Brain (organoid and tissue), 16 donors: ENCODE measurements at places on chromosomes 7 and 10.

DNA sequence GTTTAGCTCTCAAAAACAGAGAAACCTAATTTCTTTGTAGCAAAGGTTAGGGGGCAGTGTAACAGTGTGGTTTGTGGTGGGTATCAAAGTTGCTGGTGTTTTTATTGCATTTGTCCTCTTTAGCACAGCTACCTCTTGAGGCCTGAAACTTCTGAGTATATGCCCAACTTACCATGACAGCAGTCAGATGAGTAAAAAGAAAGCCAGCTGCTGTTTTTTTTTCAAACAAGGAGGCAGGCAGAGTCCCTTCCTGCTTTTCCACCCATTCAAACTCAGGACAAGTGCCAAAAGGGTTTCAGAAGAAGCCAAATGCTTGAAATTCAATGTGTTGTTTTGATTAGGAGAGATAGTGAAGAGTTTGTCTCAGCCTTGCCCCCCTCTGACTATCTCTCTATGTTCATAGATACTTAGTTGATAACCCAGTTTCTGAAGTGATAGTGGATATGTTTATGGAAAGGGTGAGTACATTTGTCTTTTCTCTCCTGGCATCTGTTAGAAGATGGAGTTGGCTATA is 23.1 kb downstream of the GBF1 start:
- no peak for DNase-seq

DNA sequence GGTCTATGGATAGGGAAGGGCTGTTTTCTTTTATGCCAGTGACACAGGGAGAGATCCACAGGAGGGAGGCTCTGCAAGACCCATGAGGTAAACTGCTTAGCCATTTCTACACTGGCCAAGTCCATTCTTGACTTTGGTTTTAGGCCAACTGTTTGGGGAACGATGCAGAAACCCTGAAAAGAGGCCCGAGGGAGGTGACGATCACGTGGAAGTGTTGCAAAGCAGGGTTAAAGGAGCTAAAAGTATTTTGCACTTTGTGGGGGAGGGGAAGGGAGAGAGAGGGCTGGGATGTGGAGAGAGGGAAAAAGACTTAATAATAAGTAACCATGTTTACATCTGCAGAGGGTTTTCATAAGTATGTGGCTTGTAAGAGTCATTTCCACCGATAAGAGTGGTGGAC is 239.7 kb downstream of the EMX2 start:
- no peak for DNase-seq

DNA sequence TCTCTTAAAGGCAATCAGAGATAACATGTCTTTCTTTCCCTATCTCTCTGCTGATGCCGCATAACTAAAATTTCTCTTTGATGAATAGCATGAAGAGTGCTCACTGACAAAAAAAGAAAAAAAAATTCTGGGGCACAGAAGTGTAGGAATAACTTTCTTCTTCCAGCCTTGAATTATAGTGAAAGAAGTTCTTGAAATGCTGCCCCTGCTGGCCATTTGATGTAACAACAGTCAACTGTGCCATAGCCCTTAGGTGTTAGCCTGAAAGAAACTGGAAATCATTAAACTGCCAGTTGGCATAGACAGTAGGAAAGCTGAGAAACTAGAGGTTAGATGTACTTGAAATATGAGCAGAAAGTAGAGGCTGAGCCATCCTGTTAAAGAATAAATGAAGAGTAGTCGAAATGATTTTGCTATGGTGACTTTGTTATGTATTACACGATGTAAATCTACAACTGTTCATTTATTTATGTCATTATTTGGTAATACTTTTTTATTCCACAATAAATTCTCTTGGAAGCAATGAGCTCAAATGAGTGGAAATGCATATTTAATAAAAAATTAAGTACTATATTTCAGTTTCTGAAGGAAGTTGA is 48.3 kb upstream of the FAM171A1 start:
- DNase-seq: peak; percentile 64

GRCh38 chr10:52946486-52946885 is 173.9 kb upstream of the MBL2 start:
- no peak for DNase-seq

DNA sequence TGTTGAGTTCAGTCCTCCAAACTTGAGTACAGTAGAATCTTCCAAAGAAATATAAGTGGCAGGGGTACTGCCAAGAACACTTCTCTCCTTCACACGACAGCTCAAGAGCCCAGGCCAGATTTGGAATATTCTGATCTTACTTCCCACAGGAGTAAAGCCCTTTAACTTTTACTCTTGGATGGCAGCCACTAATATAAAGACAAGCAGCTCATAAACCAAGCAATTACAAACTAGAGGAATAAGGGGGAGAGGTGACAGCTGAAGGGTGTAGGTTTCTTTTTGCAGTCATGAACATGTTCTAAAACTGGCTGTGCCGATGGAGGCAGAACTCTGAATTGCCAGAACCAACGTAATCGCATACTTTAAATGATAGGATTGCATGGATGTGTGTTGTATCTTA is 74.8 kb downstream of the SVIL start:
- peak; percentile 28 for DNase-seq

- DNase-seq: no peak
These were observed 27.3 kb upstream of the KNDC1 start for GRCh38 chr10:133132473-133133291.

GRCh38 chr7:93866886-93867285 is 23.7 kb downstream of the TFPI2 start:
- DNase-seq: no peak

GRCh38 chr10:49009199-49009979 is 69.7 kb upstream of the LRRC18 start:
- DNase-seq: peak; percentile 96

DNA sequence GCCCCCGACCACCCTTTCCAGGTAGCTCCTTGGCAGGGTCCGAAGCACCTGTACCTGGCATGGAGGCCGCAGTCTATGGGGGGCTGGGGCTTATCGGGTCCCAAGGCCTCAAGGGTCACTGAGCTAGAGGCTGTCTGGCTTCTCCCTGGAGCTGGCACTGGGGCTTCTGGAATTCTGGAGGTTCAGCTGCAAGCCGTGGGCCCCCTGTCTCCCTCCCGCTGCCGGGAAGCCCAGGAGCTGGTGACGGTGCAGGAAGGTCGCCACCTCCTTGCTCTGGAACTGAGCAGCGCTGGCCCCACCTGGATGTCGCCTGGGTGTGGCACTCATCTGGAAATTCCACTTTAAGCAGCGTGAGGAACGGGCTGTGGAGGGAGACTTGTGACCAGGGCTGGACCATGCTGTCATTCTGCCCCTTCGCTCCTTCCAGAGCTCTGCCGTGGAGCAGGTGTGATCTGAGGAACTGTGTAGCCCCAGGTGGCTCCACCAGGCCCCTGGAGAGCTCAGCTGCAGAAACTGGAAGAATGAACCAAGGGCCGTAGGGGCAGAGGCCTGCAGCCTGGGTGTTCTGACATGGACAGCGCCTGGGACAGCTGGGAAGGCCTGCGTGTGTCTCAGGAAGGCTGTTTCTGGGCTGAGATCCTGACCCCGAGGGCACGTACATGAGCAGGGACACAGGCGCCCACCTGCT is 129.7 kb upstream of the PPP2R2D start:
- DNase-seq: no peak
